ENCODE measurements at places on chromosomes 3 and 15. TPM values are rescaled to one million over a fixed set of nuclear protein-coding genes. Genes with fewer than 3 reads are reported as not detected.

DNA sequence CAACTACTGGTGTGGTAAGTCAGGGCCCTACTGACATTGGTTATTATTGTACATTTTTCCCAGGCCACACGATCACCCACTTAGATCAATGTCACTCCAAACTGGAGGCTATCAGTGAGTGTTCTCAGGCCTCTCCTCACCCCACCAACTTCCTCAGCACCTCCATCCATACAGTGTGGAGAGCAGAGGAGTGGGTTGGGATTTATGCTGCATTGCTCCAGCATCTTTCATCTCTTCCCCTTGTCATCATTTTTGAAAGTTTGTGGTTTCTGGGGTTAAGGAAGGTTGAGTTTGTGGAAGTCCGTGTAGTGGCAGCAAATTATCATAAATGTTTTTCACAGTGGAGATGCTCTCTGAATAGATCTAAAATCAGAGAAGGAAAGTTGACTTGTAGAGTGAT lies 60.2 kb downstream of the TLNRD1 start:
- H3K36me3 ChIP-seq, result no peaks in the 10 kb centered on the region
- no peaks in the 10 kb centered on the region for H3K4me1 ChIP-seq
- no peak overlapping the region for H3K27ac ChIP-seq
- DNase-seq, result no peak
- no peak overlapping the region for H3K4me3 ChIP-seq

DNA sequence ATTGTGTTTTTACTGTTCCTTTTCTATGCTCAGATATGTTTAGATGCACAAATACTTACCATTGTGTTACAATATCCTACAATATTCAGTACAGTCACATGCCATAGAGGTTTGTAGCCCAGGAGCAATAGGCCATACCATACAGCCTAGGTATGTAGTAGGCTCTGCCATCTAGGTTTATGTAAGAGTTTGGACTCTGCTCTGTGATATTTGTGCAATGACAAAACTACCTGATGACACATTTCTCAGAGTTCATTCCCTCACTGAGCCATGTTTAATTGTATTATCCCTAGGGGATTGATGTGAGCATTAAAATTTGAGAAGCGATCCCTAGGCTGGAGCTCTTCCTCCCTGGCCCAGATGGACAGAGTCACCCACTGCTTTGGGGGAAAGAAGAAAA lies 270.0 kb upstream of the PROK2 start:
- no peak overlapping the region for H3K27ac ChIP-seq
- no peaks in the 10 kb centered on the region for H3K4me1 ChIP-seq
- no peak for DNase-seq
- H3K27me3 ChIP-seq, result no peaks in the 10 kb centered on the region
- no peak overlapping the region for H3K4me3 ChIP-seq

DNA sequence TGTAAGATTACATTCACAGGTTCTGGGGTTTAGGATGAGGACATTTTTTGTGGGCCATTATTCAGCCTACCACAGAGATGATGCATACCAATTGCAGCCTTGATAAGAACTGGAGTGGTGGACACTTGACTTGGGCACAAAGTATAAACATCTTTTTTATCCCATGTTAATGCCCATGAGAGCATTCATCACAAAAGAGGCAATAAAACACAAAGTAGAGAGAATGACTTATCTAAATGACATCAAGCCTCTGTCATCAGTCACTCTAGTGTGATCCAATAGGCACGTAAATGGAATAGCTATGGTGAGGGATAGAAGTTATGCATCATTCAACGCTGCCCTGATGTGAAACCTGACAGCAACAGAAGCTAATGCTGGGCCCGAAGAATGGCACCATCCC lies 25.8 kb downstream of the VEPH1 start:
- H3K4me1 ChIP-seq, result no peaks in the 10 kb centered on the region
- no peak for DNase-seq
- no peaks in the 10 kb centered on the region for H3K27me3 ChIP-seq
- H3K36me3 ChIP-seq, result no peaks in the 10 kb centered on the region
- H3K4me3 ChIP-seq, result no peak overlapping the region

DNA sequence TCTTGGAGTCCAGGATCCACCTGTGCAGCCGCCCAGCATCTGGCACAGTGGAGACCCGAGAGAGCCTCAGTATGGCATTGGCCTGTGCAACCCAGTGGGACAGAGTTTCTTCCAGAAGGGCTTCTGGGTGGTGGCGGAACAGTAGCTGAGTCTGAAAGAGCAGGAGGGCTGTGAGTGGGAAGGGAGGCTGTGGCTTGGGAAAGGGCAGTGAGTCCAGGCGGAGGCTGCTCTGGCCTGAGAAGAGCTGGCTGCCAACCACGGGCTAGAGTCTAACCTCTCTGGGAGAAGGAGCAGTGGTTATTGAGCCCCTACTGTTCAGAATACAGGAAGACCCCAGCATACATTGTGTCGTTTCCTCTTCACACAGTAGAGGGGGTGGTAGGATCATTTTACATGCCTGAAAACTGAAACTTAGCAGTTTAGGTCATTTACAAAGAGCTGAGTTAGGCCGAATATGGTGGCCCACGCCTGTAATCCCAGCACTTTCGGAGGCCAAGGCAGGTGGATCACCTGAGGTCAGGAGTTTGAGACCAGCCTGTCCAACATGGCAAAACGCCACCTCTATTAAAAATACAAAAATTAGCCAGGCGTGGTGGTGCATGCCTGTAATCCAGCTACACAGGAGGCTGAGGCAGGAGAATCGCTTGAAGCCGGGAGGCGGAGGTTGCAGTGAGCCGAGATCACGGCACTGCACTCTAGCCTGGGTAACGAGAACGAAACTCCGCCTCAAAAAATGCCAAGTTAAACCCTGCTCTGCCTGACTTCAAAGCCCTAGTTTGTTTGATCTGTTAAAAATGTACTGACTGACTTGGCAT lies 3.2 kb downstream of the AEN start:
- H3K27ac ChIP-seq, result peak overlapping the region; percentile 69
- H3K4me3 ChIP-seq, result peak overlapping the region; percentile 100
- DNase-seq, result peak; percentile 57
- peaks cover 51% of the 10 kb centered on the region for H3K36me3 ChIP-seq
- H3K27me3 ChIP-seq, result no peaks in the 10 kb centered on the region
- H3K4me1 ChIP-seq, result peaks cover 48% of the 10 kb centered on the region

GRCh38 chr3:45479621-45480035 lies 91.3 kb downstream of the LARS2 start:
- H3K27me3 ChIP-seq, result no peaks in the 10 kb centered on the region
- no peaks in the 10 kb centered on the region for H3K4me1 ChIP-seq
- no peak overlapping the region for H3K27ac ChIP-seq

DNA sequence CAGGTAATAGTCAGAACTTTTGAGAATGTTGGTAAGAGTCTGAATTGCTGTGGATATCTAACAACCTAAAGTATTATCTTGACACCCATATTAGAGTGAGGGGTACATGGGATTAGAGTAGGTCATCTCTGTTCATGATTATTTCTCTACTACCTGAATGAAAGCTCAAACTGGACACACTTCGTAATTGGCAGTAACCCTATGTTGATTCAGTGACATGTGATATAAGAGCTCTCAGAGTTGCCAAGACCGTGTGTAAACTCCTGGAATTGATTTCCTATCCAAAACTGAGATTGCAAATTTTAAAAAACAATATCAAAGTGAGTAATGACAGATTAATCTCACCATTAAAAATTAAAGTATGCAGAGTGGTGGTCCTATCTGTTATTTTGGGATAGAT lies 214.8 kb upstream of the ARHGEF26 start:
- H3K36me3 ChIP-seq, result no peaks in the 10 kb centered on the region
- no peak overlapping the region for H3K27ac ChIP-seq
- H3K4me1 ChIP-seq, result no peaks in the 10 kb centered on the region
- DNase-seq, result no peak
- H3K4me3 ChIP-seq, result no peak overlapping the region
- no peaks in the 10 kb centered on the region for H3K27me3 ChIP-seq

DNA sequence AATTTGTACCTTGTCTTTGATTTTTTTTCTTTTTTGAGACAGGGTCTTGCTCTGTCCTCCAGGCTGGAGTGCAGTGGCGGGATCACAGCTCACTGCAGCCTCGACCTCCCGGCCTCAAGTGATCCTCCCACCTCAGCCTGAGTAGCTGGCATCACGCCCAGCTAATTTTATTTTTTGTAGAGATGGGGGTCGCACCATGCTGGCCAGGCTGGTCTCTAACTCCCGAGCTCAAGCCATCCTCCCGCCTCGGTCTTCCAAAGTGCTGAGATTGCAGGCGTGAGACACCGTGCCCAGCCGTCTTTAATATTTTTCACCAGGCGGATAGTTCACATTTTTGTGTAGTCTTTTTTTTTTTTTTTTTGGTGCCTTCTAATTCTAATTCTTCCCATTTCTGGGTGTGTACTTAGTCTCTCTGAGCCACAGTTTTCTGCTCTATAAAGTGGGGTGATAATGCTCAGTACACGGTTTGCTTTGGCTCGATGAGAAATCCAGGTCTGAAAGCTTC lies 528 bp upstream of the TATDN2 start:
- peaks cover 18% of the 10 kb centered on the region for H3K36me3 ChIP-seq
- H3K27me3 ChIP-seq, result peaks cover 8% of the 10 kb centered on the region
- no peak overlapping the region for H3K27ac ChIP-seq
- no peak for DNase-seq

GRCh38 chr3:116833202-116833601 lies 123.6 kb downstream of the TUSC7 start:
- H3K27ac ChIP-seq, result no peak overlapping the region
- no peak overlapping the region for H3K4me3 ChIP-seq
- no peaks in the 10 kb centered on the region for H3K27me3 ChIP-seq
- DNase-seq, result no peak

DNA sequence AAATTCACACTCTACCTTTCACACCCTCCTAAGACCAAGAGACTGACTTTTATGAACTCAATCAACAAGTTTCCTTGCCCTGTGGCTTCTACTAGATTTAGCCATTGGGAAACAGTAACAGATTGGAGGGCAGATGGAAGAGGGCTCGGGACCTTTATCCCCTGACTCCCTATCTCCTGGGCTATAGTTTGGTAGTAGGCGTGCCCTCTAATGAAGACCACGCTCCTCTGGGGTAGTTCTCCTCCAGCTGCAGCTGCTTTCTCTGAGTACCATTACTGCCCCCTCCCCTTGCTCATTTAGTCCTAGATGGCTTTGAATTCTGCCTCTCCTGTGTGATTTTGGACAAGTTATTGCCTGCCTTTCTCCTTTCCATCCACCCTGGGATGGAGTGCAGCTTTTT lies 33.3 kb downstream of the FMN1 start:
- no peaks in the 10 kb centered on the region for H3K4me1 ChIP-seq
- H3K27me3 ChIP-seq, result no peaks in the 10 kb centered on the region
- no peaks in the 10 kb centered on the region for H3K36me3 ChIP-seq

DNA sequence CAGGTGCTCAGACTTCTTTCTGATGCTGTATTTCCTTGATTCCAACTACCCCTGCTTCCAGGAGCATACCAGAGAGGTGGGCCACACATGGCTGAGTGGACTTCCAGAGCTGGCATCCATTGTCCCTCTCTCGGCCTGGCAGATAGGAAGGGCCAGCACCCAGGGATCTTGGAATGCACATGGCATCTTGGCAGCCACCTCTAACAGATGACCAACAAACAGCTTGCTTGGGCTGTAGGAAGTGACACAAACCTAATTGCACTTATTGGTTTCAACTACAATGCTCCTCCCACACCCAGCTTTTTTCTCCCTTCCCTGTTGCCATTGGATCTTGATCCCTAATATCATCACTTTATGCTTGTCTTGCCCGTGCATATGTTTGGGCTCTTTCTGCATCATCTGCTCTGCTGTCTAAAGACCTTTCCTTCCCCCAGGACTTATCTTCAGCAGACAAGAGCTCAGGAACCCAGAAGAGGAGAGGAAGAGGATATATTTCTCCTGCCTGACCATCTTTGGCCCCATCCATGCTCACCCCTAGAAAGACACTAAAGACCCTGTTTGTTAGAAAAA lies 294.6 kb downstream of the NTRK3 start:
- no peak for DNase-seq
- no peaks in the 10 kb centered on the region for H3K4me1 ChIP-seq
- H3K36me3 ChIP-seq, result no peaks in the 10 kb centered on the region
- H3K27me3 ChIP-seq, result no peaks in the 10 kb centered on the region
- no peak overlapping the region for H3K4me3 ChIP-seq

CSTA gene
- 1.4 TPM for polyA plus RNA-seq

SLC12A1 gene
- polyA plus RNA-seq, result 0.57 TPM

GCSAM gene
- 0.73 TPM for polyA plus RNA-seq

PRTG gene
- polyA plus RNA-seq, result 0.63 TPM

All from GM23338 (cell line).